T-helper 1 cell (primary cell): ENCODE measurements at places on chromosomes 16 and 17.

DNA sequence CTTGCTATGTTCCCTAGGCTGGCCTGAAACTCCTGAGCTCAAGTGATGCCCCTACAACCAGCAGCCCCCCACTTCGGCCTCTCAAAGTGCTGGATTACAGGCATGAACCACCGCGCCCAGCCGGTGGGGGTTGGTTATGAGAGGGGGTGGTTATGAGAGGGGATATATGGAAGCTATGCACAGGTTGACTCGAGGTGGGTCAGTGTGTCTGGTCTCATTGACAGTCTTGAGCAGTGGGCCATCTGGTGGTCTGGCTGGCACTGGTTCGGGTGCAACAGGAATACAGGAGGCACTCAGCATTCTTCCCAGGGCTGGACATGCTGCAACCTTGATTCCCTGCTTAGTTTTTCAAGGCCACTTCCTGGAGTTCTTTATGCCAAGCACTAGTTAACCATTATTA, 5.6 kb upstream of the STX1B start:
- no peak for DNase-seq

DNA sequence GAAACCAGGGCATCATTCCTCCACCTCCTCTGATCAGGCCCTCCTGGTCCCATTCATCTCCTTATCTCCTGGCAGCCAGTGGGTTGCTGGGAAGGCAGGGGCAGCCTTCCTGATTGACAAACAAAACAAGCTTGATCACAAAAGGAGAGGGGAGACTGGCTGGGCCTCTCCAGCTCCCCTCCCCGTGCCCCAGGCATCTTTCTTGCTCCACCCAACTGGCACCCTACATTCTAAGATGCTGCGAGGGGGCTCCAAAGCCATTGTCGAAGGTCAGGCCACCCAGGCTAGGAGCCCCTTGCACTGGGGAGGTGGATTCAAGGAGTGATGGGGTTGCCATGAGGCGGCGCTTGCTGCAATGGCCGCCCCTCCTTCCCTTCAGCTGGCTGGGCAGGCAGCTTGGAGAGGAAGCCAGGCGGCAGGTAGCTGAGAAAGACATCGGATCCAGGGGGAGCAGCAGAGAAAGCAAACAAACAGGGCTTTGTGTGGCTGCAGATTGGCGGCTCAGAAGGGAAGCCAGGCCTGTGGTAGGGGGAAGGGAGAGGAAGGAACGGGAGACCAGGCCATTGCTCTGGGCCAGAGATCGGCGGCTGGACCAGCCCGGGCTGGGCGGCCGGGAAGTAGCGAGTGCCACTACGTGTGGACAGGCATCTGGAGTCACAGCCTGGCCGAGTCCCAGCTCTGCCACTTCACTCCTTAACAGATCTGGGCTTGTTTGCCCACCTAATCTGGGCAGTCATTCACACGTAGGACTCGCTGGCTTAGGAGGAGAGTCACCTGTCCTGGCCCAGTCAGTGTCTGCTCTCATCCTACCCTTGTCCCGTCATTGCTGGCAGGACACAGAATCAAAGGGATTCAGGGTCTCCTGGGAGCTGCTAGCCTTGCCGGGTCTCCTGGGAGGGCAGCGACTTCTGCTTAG, 12.3 kb downstream of the RAI1 start:
- DNase-seq = no peak

- peak; percentile 1 for DNase-seq
Measured at GRCh38 chr17:61862105-61862574, 1.2 kb downstream of the BRIP1 start.

DNA sequence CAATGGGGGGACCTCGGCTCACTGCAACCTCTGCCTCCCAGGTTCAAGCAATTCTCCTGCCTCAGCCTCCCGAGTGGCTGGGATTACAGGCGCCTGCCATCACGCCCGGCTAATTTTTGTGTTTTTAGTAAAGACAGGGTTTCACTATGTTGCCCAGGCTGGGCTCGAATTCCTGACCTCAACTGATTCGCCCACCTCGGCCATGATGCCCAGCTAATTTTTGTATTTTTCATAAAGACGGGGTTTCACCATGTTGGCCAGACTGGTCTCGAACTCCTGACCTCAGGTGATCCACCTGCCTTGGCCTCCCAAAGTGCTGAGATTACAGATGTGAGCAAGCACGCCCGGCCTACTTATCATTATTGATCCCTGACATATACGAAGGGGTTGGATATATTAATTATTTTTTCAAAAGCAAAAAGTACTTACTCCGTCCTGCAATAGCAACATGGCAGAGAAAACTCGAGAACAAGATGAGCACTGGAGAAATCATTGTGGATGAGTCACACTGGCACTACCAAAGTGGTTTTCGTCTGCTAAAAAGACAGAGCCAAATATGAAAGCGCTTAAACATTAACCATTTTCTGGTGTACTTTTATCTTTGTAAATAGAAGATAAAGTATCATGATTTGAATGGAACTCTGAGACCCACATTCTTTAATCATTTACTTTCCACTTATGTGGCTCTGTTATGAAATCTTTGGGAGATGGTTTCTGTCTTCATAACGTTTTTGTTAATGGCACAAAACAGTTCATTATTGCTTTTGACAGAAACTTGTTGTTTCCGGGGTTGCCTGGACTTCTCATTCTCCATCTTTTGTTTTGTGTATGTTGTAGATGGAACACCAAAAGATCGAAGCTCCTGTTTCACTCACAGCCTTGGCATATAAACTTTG, at the start of gene APOH:
APOH (minus strand) TSS at position 529 of the 896 bp plus-strand sequence; CDS start at position 493, 36 bp downstream.
- no peak for DNase-seq

DNA sequence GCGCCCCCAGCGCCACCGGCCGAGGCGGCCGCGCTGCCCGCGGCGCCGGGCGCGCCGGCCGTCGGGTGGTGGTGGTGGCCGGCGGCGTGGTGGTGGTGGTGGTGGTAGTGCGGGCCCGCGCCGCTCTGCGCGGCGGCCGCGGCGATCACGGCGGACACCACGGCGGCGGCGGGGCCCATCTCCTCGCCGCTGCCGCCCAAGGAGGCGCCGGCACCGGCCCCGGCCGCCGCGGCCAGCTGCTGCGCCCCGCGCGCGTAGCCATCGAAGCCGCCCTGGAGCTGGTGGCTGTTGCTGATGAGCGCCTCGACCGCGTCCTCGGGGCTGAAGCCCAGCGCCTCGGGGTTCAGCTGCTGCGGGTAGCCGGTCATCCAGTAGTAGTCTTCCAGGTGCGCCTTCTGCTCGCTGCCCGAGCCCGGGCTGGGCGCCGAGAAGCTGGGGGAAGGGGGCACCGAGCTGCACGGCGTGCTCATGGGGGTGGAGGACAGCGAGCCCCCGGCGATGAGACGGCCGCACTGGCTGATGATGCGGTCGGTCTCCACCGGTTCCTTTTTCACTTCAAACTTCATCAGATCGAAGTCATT, 1.2 kb downstream of the MAF start:
- peak; percentile 17 for DNase-seq

DNA sequence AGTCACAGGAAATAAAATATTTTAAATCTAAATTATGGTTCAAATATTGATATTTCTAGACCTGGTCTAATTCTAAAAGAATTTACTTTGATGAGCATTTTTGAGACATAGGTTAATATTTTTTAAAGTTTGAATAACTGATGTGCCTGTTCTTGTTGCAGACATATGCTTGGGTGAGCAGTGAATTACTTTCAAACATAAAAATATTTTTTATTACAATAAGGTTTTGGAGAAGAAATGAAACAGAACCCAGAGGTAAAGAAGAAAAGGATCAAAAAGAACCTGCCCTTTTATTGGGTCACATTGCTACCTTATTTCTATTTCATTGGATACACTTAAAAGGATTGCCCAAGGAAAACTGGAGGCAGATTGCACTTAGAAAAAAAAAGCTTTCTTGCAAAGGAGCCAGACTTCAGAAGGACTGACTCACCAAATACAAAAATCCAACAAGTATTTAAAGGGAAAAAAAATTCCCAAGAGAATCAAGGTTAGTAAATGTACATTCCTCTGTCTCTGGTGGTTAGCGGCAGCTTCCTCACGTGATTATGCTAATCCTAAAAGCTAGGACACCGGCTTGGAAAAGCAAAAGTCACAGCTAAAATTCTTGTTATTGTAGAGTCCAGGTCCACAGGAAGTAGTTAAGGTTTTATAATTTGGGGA, 18.5 kb downstream of the ENPP7 start:
- DNase-seq = no peak

- no peak for DNase-seq
Measured at GRCh38 chr17:77693776-77694175, 264.7 kb upstream of the TNRC6C start.

GRCh38 chr16:82236875-82237274, 66.9 kb upstream of the MPHOSPH6 start:
- DNase-seq = no peak

DNA sequence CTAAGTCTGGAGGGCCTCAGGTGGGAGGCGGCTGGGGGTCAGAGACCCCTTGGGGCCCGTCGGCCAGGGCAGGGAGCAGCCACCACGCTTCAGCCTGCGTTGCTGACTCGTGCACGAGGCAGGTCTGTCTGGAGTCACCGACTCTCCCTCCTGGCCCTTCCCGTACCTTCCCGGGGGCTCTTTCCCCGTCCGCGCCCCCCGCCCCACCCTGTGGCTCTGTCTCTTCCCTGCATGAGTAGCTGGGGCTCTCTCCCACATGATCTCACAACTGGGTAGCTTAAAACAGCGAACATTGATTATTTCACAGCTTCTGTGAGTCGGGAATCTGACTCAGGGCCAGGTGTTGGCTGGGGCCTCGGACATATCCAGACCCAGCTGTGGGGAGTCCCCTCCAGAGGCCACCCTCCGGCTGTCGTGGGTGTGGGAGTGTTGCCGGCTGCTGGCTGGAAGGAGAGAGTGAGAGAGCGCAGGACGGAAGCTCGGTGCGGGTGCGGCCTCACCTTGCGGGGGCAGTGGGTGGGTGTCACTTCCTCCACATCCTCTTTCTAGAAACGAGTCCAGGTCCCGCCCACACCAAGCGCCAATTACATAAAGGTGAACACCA, 17.3 kb downstream of the BAHCC1 start:
- no peak for DNase-seq

DNA sequence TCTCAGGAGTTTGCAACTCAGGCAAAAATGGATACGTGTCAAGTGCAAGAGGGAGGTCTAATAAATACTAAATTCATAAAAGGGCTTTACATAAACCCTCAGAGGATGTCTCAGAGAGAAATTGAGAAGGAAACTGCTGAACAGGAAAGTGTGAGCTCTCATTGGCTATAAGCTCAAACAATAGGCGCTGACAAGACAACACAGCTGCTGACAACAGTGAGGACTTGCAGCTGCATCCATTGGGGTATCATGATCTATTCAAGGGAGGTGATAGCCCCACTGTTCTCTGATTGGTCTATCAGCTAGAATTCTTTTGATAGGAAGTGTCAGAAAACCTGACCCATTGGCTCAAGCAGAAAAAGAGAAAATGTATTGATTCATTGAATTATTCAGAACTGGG, 187.2 kb downstream of the CBLN1 start:
- DNase-seq = no peak

- DNase-seq = no peak
Measured at GRCh38 chr16:57486858-57487834, 853 bp upstream of the DOK4 start.

DNA sequence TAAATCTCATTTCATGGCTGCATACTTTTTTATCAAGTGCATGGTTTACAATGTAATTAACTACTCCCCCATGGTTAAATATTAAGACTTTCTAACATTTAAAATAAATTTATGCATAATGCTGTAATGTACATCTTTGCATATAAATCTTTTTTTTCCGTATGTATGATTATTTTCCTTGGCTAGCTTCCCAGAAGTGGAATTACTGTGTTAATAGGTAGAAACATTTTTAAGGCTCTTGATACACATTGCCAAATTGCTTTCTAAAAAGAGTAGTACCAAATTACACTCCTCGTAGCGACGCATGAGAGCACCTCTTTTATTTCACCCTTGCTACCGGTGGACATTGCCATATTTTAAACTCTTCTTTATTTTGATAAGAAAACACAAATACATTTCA, 141.1 kb downstream of the DNAH9 start:
- DNase-seq = no peak

- DNase-seq = no peak
Measured at GRCh38 chr16:14372471-14372870, 257.6 kb downstream of the PARN start.

DNA sequence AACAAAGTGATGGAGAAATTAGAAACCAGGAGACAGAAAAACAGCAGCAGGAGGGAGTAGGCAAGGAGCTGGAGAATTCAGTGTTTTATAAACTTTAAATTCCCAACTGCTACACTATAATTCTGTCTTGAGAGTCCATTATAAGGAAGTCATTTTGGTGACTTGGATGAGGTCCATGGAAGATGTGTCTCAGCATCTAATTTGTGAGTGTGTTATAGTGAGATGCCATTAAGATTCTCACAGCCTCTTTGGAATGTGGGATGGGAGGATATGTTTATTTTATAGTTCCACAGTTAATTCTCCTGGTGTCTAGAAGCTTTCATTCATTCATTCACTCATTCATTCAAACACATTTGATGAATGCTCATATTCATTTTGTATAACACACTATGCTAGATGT, 206.0 kb upstream of the MYOCD start:
- DNase-seq = no peak

DNA sequence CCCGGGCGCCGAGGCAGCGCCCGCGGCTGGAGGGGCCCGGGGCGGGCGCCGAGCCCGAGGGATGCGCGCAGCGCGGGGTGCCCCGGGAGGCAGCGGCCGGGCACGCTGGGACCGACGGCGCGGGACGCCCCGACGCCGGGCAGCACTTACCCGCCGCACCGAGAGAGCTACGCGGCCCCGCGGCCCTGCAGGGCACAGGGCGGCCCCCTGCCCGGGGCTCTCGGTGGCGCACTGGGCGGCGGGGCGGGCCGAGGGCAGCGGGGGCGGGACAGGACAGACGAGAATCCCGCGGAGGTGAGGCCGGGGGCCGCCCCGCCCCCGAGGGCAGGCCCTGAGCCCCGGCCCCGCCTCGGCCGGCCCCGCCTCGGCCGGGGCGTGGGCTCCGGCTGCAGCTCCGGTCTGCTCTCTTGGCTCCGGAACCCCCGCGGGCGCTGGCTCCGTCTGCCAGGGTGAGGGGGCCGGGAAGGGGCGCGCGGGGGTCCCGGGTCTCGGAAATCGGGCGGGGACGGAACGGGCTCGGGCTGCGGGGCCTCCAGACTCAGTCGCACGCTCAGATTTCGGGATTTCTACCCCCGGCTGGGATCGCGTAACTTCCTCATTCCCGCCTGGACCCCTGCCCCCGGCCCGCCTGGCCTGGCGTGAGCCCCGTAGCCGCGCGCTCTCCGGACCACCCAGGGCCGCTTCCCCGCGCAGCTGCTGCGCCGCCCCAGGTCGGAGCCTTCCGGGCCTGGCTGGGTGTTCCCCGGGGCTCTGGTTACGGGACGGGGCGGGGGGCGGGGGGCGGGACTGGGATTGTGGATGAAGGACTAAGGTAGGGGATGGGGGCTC, at the start of gene PLD2:
PLD2 (plus strand) TSS at position 376 of the 828 bp plus-strand sequence. CDS start 621 bp downstream, outside the sequence.
- DNase-seq = peak; percentile 88

GRCh38 chr16:51134269-51134812, 16.7 kb downstream of the SALL1 start:
- DNase-seq = no peak

DNA sequence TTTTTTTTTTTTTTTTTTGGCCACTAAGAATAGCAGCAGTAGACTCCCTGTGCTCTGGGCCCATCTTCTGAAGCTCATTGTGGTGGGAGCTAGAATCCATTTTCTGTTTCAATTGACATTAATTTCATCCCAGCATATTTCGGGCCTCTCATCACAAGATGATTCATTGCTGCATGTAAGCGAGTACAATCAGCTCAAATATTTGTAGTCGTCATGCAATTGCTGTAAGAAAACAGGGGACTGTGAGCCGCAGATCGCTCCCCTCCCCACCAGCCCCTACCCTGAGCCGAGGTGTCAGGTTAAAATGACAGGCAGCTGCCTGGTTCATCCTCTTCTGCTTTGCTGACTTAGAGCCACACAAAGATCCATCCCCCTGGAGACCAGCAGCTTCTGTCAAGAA, 358.8 kb upstream of the CDH5 start:
- no peak for DNase-seq

- no peak for DNase-seq
Measured at GRCh38 chr17:39937447-39937846, 9.9 kb downstream of the LRRC3C start.
